ENCODE measurements at places on chromosomes 4 and X.
A peak's percentile ranks its signal among the peaks of the same experiment; 100 is the strongest.

DNA sequence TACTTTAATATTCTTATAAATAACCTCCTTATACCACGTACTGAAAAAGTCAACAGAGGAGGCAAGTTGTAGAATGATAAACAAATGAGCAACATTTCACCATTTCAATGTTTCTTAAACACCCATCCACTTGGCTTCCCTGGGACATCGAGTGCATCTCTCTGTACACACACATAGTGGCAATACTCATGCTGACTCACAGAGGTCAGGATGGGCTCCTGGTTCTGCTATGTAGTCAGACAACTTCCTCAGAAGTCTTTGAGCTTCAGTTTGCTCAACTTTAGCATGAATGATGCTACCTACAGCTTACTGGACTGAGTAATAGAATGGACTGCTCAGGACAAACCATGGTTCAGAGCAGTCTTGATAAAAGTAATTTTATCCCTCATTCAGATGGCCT lies 56.9 kb downstream of the MAD2L1 start:
- H3K27me3 ChIP-seq = no peaks in the 10 kb centered on the region
- no peak overlapping the region for H3K4me3 ChIP-seq
- no peaks in the 10 kb centered on the region for H3K36me3 ChIP-seq
- H3K27ac ChIP-seq = no peak overlapping the region
- DNase-seq = no peak

DNA sequence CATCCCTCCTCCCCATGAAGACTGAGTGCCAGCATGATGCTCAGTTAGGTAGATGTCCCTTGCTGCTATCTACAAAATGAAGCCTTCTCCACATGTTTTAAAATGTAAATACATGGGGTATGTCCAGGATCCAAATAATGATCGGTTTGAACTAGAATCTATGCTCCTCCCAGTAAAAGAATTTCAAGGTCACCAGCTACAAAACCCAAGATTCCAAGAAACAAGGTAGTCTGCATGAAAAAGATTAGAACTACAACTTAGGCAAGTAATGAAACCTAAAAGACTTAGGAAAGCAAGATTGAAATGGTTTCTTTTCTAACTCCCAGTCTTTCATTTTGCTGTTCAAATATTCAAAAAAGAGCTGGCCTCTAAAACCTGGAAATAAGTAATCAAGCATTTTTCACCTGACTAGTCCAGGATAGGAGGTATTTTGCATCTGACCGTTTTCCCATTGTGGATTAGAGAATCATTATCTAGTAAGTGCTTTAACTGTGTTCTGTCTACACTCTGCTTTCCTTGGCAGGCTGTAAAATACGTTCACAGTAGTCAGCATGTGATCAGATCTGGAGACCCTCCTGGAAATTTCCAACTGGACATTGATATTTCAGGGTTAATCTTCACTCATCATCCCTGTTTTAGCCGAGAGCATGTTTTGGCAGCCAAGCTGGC lies 57.4 kb downstream of the CC2D2A start:
- H3K4me3 ChIP-seq = no peak overlapping the region
- H3K27me3 ChIP-seq = no peaks in the 10 kb centered on the region
- H3K36me3 ChIP-seq = peaks cover 13% of the 10 kb centered on the region
- peaks cover 2% of the 10 kb centered on the region for H3K4me1 ChIP-seq
- DNase-seq = no peak

DNA sequence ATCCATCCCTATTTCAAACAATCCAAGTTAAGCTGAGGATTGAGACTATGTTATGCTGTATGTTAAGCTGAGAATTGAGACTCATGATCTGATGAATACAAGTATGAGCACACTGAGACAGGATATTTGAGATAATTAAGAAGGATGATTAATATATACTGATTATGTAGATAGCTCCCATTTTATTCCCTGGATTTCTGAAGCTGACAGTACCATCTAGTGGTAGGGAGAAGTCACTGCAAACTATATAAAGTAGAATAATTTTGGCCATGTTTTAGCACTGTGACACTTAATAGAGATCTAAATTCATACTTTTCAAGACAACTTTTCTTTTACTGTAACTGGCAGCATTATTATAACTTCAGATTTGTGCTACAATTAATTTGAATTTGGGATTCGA lies 63.8 kb upstream of the HPRT1 start:
- H3K36me3 ChIP-seq = peaks cover 4% of the 10 kb centered on the region
- no peak overlapping the region for H3K4me3 ChIP-seq
- H3K4me1 ChIP-seq = no peaks in the 10 kb centered on the region
- H3K27me3 ChIP-seq = no peaks in the 10 kb centered on the region

GRCh38 chrX:55127692-55128091 lies 38.9 kb downstream of the PAGE2 start:
- no peak overlapping the region for H3K27ac ChIP-seq
- no peaks in the 10 kb centered on the region for H3K27me3 ChIP-seq
- DNase-seq = no peak
- H3K4me3 ChIP-seq = no peak overlapping the region
- no peaks in the 10 kb centered on the region for H3K36me3 ChIP-seq

DNA sequence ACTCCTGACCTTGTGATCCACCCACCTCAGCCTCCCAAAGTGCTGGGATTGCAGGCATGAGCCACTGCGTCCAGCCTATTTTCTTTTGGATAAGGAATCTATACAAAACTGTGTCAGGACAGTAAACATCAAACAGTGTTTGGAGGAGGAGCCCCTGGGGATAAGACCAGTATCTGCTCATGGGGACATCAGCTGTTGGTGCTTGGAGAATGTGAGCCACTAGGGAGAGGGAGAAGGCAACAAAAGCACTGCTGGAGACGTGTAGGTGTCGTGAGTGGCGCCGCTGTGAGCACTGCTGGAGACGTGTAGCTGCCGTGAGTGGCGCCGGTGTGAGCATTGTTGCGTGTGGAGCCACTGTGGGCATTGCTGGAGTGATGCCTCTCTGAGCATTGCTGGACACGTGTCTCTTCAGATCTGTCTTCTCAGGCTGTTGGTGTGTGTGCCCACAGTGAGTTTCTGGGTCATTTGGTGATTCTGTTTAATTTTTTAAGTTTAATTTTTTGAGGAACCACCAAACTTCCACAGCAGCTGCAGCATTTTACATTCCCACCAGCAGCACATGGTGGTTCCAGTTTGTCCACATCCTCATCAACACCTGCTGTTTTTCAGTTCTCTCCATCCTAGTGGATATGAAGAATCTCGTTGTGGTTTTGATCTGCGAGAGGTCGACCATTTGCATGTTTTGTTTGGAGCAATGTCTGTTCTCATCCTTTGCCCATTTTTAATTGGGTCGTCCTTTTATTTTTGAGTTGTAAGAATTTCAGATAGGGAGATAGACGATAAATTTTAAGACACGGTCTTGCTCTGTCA lies 19.0 kb downstream of the DGKQ start:
- no peak for DNase-seq
- H3K4me1 ChIP-seq = no peaks in the 10 kb centered on the region
- H3K27me3 ChIP-seq = no peaks in the 10 kb centered on the region
- H3K27ac ChIP-seq = no peak overlapping the region

DNA sequence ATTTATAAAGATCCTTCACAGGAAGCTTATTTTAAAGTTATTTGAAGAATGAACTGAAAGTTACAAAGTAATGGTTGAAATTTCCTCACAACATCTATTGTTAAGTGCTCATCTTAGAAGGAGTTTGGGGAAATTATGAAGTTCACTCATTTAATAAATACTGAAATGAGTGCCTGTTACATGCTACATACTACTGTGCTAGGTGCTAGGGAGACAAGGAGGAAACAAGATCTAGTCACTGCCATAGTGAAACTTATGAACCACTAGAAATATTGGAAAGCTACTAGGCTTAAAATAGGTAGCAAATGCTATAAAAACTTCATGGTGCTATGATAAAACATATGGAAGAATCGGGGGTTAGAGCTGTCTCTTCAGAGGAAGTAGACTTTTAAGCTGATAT lies 97.1 kb downstream of the JADE1 start:
- H3K4me3 ChIP-seq = no peak overlapping the region
- H3K4me1 ChIP-seq = no peaks in the 10 kb centered on the region
- H3K27me3 ChIP-seq = no peaks in the 10 kb centered on the region

DNA sequence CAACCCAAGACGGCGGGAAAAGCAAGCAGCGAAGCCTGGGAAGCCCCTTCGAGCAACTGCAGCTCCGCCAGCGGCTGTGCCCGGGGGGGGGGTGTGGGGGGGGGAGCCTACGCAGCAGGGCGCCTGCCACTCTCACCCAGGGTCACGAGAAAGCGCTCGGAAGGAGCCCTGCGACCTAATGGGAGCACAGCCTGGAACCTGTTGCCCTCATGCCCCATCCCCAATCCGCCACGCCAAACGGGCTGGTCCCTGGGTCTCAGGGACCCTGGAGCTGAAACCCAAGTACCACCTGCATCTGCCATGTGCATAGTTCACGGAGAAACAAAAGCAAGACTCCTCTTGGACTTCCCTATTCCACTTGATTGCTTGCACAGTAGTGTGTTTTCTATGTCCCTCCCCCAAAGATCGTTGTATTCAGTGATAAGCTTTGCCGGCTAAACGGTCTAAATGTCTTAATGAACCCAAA lies 359 bp upstream of the GAB3 start:
- peak overlapping the region; percentile 48 for H3K4me3 ChIP-seq
- no peak for DNase-seq
- H3K4me1 ChIP-seq = no peaks in the 10 kb centered on the region

GRCh38 chr4:89242216-89242615 lies 65.4 kb downstream of the GPRIN3 start:
- no peak for DNase-seq
- H3K27ac ChIP-seq = no peak overlapping the region
- H3K4me3 ChIP-seq = no peak overlapping the region
- H3K4me1 ChIP-seq = peaks cover 31% of the 10 kb centered on the region
- H3K27me3 ChIP-seq = no peaks in the 10 kb centered on the region
- peaks cover 1% of the 10 kb centered on the region for H3K36me3 ChIP-seq

DNA sequence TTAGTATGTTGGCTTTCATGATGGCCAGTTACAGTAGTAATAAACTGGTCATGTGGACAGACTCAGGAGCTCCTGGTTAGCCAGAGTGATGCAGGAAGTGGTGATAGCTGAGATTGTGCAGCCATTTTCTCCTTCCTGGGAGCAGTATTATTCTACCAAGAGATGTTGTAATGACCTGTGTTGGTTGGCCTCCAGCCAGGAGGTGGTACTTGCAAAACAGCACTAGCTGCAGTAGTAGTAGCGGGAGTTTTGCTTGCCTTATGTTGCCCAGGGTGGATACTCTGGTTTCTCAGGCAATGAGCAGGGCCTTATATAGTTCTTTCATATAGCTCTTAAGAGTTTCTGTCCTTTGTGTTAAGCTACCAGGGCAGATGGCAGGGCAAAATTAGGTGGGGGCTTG lies 998.8 kb downstream of the GLUD2 start:
- H3K36me3 ChIP-seq = no peaks in the 10 kb centered on the region
- H3K4me1 ChIP-seq = no peaks in the 10 kb centered on the region
- H3K27me3 ChIP-seq = no peaks in the 10 kb centered on the region
- H3K4me3 ChIP-seq = no peak overlapping the region
- no peak overlapping the region for H3K27ac ChIP-seq

- no peaks in the 10 kb centered on the region for H3K27me3 ChIP-seq
- peaks cover 11% of the 10 kb centered on the region for H3K4me1 ChIP-seq
- no peak for DNase-seq
- peak overlapping the region; percentile 60 for H3K27ac ChIP-seq
Observed at GRCh38 chr4:139875411-139875825, 209.8 kb downstream of the MGST2 start.

DNA sequence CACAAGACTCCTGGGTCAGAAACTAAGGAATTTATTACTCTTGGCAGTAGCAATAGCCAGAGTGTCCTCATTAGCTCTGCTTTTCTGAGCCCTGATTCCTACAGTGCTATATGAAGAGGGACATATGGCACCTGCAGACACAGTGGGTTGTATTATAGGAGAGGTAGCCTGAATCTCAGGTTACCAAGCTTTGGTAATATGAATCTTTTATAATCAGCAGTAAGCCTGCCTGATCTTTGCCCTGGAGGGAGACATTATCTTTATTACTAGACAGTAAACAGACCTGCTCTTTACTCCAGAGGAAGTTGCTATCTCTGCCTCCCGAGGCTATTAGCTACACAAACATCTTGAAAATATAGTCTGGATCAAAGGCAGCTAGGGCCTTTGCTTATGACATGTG lies 62.5 kb upstream of the HOPX start:
- peaks cover 3% of the 10 kb centered on the region for H3K27me3 ChIP-seq
- H3K27ac ChIP-seq = peak overlapping the region; percentile 59
- no peak for DNase-seq

DNA sequence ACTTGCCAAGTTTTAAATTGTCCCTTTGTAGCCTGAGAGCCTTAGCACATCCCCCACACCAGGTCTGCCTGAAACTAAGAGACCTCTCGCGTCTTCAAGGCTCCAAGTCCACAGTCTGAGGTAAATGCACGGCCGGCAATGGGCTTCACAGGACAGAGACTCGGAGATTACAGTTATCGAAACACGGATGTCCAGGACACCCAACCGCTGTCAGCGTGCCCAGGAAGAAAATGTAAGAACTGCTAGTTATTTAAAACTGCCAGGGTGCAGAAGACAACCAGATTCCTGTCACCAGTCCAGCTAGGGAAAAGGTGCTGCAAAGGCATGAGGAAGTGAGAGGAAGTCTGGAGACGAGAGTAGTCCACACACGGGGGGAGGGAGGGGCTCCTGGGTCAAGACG lies 28.9 kb downstream of the ZNF827 start:
- H3K27me3 ChIP-seq = no peaks in the 10 kb centered on the region
- peaks cover 9% of the 10 kb centered on the region for H3K4me1 ChIP-seq
- peaks cover 5% of the 10 kb centered on the region for H3K36me3 ChIP-seq
- no peak overlapping the region for H3K4me3 ChIP-seq
- no peak for DNase-seq
- no peak overlapping the region for H3K27ac ChIP-seq

GRCh38 chrX:35711281-35711680 lies 86.9 kb upstream of the MAGEB16 start:
- H3K27ac ChIP-seq = no peak overlapping the region
- H3K4me1 ChIP-seq = no peaks in the 10 kb centered on the region
- no peaks in the 10 kb centered on the region for H3K27me3 ChIP-seq
- H3K36me3 ChIP-seq = no peaks in the 10 kb centered on the region

DNA sequence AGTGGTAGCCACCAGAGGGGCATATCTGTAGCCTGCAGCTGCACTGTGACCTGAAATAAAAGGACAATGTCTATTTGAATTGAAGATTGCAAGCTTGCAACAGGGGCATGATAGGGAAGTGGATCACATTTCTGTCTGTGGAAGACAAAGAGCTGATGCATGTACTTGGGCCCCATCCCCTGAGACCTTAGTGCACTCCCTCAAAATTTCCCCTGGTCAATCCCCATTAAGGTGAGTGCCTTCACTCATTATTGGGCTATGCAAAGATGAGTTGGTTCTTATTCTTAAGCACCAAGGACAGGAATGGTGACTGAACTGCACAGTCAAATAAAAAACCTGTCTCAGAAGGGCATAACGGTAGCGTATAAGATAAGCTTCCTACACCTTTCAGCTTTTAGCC lies 273.1 kb upstream of the ARSJ start:
- H3K36me3 ChIP-seq = no peaks in the 10 kb centered on the region
- peaks cover 4% of the 10 kb centered on the region for H3K4me1 ChIP-seq
- H3K27me3 ChIP-seq = no peaks in the 10 kb centered on the region
- H3K4me3 ChIP-seq = no peak overlapping the region
- no peak for DNase-seq

- no peak overlapping the region for H3K4me3 ChIP-seq
- no peaks in the 10 kb centered on the region for H3K27me3 ChIP-seq
- H3K27ac ChIP-seq = no peak overlapping the region
Observed at GRCh38 chr4:151147000-151147399, 47.6 kb downstream of the RPS3A start.

- DNase-seq = no peak
- no peaks in the 10 kb centered on the region for H3K27me3 ChIP-seq
- no peak overlapping the region for H3K4me3 ChIP-seq
- no peaks in the 10 kb centered on the region for H3K36me3 ChIP-seq
- peaks cover 3% of the 10 kb centered on the region for H3K4me1 ChIP-seq
Observed at GRCh38 chrX:123339221-123339905, 155.3 kb downstream of the GRIA3 start.

GRCh38 chr4:73087871-73088270 lies 18.4 kb upstream of the COX18 start:
- no peak overlapping the region for H3K4me3 ChIP-seq
- H3K4me1 ChIP-seq = no peaks in the 10 kb centered on the region
- H3K27me3 ChIP-seq = no peaks in the 10 kb centered on the region
